ENCODE measurements at places on chromosomes 3 and 15.
A peak's percentile ranks its signal among the peaks of the same experiment; 100 is the strongest.

DNA sequence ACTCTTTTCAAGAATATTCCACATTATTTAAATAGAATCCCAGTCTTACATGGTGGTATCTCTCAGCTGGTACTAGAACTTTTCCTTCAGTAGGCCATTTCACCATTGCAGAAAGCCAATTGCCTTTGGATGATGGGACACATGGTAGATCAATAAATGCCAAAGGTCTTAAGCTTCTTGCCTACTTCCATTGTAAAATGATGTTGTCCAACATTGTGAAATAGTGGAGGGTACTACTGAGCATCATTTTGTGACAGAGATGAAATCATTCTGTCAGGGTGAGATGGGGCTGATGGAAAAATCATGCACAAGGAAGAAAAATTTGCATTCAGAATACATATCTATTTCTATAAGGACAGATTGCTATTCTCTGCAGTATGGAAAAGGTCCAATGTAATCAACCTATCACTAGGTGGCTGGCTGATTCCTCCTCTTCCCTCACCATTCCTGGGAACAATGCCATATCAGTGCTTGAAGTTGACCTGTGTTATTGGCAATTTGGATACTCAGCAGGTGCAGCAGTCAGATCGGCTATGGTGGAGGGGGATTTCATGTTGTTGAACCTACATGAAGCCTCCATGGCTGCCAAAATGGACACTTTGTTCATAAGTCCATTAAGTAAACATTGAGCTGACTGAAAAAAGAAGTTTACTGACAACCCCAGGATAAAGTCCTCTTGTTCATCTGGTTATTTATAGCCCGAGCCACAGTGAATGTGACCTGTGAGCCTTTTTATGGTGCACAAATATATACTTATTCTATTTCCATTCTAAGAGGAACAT is 596.9 kb upstream of the ARPP21 start:
- DNase-seq, result no peak

DNA sequence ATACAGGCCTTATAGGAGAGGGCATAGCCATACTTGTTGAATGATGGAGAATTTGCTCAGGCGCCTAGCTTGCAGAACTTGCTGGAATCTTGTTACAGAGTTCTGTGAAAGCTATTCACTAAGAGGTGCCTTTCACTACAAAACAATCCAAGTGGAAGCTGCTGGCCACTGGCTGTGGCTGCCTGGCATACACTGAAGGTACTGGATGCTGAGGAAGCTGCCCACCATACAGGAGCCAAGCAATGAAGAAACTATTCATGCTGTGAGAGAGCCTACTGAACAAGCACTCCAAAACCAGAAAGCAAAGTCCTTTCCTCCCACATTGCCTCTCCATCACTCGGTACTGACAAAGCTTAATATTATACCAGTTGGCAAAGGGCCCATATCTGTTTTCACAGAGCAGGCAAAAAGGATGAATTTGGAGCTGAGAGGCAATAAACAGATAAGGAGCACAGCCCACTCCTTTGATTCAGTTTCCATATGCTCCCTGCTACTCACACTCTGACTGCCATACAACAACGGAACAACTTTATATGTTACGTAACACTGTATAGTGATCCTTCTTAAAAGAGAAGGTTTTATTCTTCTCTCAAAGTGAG is 192.6 kb upstream of the ALCAM start:
- no peak for DNase-seq

DNA sequence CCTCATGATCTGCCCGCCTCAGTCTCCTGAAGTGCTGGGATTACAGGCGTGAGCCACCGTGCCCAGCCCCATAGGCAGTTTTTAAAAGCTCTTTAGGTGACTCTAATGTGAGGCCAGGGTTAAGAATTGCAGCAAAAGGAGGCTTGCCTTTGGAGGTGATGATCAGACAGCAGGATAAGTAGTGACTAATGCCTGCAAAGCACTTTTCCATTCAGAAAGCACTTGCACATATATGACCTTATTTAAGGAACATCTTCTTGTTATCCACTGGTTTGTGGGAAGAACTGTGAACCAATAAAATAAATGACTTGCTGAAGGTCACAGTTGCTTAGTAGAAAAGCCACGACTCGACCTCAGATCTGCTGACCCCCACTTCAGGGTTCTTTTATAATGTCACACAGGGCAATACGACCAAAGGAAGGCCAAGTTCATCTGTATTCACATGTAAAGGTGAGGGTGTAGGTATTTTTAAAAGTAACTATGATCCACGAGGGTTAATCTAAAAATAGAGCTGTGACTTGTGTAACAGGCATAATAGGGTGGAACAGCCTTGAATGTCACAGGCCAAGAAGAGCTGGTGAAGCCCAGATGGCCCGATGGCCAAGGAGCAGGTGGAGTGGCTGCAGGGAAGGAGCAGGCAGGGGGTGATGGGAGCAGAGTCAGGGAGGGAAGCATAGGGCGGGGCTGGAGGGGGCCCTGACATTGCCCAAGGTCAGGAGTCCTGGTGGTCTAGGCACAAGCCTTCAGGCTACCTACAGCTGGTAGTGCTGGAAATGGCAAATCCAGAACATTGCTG is 24.4 kb downstream of the LARP6 start:
- DNase-seq, result no peak

- no peak for DNase-seq
Observed at GRCh38 chr3:190677001-190677400, 163.1 kb downstream of the IL1RAP start.

DNA sequence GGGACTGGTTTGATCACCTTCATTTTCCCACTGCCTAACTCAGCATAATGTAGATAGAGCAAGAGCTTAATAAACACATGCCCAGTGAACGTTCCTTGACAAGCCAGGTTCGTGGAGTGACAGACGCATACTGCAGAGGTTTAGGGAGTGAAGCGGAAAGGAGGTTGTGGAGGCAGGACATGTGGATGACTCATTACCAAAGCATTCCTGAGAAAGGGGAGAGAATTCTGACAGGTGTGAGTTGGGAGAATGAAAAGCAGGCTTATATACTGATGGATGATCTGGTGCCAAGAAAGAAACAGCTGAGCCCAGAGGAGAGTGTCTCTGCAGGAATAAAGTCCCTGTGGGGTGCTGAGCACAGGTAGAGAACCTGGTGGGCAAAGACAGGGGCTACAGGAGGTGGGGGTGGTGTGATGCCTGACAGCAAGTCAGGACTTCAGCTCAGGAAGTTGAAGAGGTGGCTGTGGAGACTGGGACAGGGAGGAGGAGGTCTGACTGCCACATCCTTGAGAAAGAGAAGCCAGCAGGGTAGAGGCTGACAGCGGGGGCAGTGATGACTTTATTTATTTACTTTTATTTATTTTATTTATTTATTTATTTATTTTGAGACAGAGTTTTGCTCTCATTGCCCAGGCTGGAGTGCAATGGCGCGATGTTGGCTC is 2.4 kb upstream of the RPL29 start:
- peak; percentile 88 for DNase-seq

DNA sequence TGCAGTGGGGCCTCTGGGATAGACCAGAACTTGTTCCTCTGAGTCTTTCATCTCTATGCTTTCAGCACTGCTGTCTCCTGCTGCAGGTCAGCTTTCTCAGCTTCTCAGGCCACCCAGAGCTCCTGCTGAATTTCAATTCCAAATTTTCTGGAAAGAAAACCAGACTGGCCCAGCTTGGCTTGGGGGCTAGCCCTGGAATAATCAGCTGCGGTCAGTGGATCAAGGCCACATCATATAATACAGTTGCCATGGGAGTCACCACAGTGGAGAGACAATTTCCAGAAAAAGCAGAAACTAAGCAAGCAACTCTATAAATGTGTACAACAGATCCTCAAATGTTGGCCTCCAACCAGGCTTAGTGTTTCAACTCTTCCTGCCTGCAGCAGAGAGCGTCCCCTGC is 91.1 kb upstream of the SLC24A5 start:
- DNase-seq, result no peak

GRCh38 chr3:212432-212831 is 15.9 kb downstream of the CHL1 start:
- DNase-seq, result no peak

DNA sequence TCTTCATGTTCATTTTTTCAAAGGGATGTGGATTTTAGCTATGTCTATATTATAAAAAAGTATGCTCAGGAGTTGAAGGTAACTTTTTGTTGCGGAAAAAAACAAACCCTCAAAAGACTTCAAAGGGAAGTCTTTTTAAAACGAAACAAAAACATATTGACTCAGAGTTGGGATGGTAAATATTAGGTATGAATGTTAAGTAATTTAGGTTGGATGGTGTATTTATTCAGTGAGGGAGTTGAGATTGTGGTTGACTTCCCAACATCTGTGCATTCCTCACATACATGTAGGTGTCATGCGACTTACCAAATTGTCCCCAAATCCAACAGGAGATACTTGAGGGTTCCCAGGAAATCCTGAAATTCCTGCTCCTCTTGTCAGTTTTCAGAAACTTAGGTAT is 32.7 kb upstream of the PLSCR5 start:
- DNase-seq, result no peak

- no peak for DNase-seq
Observed at GRCh38 chr3:137988152-137988551, 21.8 kb upstream of the CLDN18 start.

- DNase-seq, result no peak
Observed at GRCh38 chr3:63617391-63617790, 35.1 kb upstream of the SNTN start.

GRCh38 chr15:77546050-77546501 is 86.6 kb downstream of the LINGO1 start:
- peak; percentile 96 for DNase-seq

DNA sequence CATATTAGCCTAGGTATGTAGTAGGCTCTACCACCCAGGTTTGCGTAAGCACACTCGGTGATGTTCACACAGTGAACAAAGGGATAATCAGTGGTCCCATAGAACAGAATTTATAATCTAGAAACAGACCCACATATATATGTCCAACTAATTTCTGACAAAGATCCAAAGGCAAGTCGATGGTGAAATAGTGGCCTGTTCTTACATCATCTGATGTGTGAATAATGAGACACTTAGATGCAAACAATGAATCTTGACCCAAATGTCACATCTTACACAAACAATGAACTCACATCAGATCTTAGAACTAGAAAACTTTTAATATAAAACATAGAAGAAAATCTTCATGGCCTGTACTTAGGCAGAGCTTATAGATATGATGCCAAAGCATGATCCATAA is 17.6 kb upstream of the TM2D3 start:
- DNase-seq, result no peak

- DNase-seq, result no peak
Observed at GRCh38 chr3:29373131-29373680, 92.3 kb downstream of the RBMS3 start.

GRCh38 chr3:56929809-56930615 is 128.3 kb upstream of the ARHGEF3 start:
- no peak for DNase-seq

- no peak for DNase-seq
Observed at GRCh38 chr3:37228749-37229148, 54.4 kb upstream of the LRRFIP2 start.

DNA sequence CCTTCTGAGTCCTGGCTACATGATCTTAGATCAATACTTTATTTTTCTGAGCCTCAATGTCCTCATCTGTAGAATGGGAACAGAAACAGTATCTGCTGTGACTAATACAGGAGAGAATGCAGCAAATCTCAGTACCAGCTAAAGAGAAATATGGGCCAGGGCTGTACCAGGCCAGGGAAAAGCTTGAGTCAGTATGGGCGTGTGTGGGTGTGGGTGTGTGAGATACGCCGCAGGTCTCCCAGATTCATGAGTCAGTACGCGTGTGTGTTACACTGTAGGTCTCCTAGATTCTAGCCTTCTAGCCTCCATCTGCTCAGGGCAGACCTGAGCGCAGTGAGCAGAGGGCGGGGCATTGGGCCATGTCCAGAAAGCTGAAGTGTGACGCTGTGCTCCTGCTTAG is 15.2 kb downstream of the GNAI2 start:
- DNase-seq, result no peak

DNA sequence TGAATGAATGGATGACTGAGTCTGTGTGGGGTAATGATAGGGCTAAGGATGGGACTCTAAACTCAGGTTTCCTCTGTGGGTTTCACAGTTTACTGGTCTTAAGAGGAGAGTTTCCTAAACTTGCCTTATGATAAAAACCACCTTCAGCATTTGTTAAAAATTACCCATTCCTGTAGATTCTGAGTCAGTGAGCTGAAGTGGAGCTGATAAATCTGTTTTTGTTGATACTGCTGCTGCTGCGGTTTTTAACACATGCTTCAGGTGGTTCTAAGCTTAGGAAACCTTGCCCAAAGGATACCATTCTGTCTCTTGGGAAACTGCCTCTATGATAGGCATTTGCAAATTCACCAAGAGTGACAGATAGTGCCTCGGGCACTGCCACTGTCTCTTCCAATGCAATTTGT is 52.6 kb downstream of the MECOM start:
- no peak for DNase-seq

DNA sequence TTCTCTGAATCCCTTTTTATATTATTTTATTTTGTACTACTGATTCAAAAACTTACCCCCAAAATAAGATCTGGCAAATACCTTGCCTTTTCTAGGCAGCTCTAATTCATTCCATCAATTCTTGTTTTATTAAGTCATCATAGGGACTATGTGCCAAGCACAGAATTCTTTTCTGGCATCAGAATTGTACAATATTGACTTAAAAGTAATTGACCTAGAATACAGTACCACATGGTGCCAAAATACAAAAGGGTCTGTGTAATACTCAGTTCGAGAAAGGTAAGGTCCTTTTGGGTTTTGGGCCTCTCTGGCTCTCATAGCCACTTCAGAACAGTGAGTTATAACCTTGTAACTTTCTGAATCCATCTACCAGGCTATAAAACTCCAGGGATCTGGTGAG is 46.2 kb downstream of the KBTBD8 start:
- no peak for DNase-seq

GRCh38 chr3:77526573-77527113 is 486.7 kb downstream of the ROBO2 start:
- no peak for DNase-seq

- DNase-seq, result no peak
Observed at GRCh38 chr3:38124324-38125122, 12.4 kb downstream of the ACAA1 start.

DNA sequence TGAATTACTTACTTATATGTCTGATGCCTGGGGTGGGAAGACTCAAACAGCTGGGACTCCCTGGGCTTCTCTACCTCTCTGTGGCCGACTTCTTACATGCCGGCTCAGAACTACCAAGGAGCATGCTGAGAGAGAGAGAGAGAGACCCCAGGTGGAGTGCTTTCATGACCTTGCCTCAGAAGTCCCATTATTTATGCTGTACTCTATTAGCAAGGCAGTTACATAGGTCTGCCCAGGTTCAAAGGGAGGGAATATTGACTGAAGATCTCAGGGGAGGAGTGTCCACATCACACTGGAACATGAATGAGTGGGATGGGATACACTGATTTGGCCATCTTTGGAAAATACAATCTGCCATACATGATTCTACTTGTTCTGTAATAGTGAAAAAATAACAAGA is 16.2 kb downstream of the CCDC32 start:
- DNase-seq, result peak; percentile 18

DNA sequence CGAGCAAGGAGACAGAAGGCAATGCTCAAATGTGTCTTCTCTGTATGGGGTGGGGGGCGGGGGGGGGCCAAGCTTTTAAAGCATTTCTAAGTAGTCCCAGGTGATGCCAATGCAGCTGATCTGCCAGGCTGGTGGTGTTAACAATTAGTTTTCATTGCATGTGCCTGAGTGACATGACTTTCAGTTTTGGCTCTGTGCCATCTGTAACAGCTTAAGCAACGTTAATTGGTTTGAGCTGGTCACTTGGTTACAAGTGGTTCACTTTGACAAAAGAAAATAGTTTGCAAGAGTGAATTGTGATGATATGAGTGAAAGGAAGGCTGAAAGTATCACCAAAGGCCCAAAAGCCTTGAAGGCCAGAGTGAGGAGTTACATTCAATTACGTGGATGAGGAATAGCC is 26.4 kb upstream of the LRIG1 start:
- DNase-seq, result no peak

GRCh38 chr3:181704421-181705085 is 7.2 kb upstream of the SOX2 start:
- DNase-seq, result no peak

Measured in islet precursor cell (in vitro differentiated cells).